Activated effector memory CD4-positive, alpha-beta T cell treated with anti-CD3 and anti-CD28 coated beads, Interleukin-2, amount 50 U/mL, for 16 hours (primary cell): ENCODE measurements at places on chromosomes 2 and 18.

- DNase-seq = no peak
Measured at GRCh38 chr2:102018823-102019445, 27.2 kb downstream of the IL1R2 start.

DNA sequence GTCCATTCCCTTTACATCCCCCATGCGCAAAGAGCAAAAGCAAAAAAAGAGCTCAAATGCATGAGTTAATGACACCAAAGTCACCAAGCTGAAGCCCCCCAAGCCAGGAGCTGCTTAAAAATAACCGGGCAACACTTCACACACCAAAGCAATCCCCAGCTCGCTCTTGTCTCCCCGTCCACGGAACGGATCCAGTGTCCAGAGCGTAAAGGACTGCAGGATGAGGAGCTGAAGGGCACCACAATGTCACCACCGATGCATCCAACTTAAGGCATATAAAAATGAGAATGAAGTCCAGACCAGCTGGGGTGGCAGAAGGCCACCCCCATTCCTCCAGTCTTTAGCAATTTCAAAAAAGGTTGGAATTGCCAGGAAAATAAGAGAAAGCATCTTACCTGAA, 8.7 kb downstream of the SMAD7 start:
- DNase-seq = no peak

DNA sequence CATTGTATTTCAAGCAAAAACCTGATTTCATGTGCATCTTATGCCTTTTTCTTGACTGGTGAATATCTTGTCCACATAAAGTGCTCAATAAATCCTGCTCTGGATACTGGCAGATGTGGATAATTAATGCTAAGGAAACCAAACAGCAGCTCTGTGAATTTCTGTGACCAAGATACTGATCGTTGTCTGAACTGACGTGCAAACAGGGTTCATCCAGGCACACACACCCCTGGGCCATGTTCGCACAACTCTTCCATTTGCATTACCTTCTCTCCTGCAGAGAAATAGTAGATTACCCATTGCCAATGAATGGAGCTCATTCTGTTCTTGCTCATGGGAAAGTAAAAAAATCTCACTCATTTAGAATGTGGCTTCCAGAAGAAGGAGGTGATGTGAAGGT, 316.2 kb upstream of the TRIB2 start:
- DNase-seq = no peak

DNA sequence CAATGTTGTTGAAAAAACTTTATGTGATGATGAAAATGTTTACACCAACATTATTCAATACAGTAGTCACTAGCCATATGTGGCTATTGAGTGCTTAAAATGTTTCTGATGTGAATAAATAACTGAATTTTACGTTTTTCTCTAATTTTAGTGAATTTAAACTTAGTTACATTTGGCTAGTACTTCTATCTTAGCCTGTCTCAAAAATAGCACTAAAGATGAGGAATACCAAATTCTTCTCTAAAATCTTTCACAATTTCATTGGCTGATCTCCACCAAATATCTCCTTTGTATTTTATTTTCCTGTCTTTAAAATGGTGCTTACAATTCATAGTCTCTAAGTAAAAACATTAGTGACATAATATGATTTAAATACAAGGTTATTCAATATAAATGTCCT, 83.7 kb upstream of the RND3 start:
- no peak for DNase-seq

DNA sequence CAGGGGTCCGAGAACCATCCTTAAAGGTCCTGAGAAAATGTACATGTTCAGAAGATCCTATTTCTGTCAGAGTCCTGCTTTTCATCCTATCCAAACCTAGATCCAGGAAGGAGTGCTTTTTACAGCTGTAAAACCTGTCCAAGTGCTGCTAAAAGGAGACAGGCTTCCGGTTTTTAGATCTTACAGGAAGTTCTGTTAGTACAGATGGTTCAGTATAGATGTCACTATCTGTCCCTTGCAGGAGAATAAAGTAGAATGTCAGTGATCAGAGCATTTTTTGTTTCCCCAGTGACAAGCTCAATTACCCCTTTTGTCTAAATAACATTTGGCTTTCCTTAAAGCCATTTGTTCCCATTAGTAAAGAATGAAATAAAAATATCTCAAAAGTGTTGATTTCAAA, 98.3 kb downstream of the NRP2 start:
- DNase-seq = no peak

DNA sequence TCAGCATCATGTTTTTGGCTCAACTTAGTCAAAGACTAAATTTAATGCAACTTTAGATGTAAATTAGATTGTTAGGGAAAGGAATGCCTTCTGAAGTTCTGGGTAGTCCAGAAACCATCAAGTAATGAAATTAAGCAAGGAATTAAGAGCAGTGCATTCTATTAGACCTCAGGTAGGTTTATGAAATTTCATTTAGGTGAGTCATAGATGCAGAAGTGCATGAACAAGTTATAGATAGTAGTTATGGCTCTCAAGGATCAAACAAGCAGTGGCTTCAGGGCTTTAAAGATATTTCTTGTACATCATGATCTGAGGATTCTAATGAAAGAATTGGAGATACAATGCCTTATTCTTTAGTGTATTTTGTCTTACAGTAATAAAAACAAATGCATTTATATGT, 25.4 kb upstream of the SPOPL start:
- DNase-seq = no peak

GRCh38 chr18:12328179-12328823, 20.3 kb downstream of the TUBB6 start:
- no peak for DNase-seq

- no peak for DNase-seq
Measured at GRCh38 chr18:36153203-36153602, 23.5 kb downstream of the ELP2 start.

DNA sequence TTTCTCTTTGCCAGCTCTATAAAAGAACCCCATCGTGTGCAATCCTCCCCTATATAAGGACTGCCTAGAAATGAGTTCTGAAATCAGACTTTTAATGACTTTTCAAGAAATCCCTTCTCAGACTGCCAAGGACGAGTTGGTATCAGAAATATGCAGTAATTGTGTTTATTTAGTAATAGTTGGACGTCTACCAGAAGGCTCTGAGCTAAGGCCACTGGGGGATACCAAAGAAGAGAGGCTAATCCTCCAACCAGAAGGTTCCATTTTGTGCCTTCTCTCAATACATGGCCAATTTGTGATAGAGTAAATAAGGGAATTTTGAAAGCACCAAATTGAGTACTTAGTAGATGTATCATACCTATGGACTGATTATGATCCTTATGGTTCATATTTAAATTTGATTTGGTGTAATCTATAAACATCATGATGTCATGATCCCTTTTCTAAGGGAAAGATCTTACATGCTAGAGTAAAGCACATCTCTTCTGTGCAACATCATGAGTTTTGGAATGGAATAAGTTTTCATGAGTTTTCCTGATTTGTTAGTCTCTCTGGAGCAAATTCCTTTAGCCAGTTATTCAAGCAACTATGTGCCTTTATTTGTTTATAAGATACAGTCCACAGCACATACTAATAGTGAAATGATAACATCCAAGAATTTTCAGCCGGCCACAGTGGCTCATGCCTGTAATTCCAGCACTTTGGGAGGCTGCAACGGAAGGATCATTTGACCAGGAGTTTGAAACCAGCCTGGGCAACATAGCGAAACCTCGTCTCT, 82.2 kb upstream of the LTBP1 start:
- no peak for DNase-seq

GRCh38 chr18:54327818-54328217, 29.8 kb downstream of the STARD6 start:
- no peak for DNase-seq

DNA sequence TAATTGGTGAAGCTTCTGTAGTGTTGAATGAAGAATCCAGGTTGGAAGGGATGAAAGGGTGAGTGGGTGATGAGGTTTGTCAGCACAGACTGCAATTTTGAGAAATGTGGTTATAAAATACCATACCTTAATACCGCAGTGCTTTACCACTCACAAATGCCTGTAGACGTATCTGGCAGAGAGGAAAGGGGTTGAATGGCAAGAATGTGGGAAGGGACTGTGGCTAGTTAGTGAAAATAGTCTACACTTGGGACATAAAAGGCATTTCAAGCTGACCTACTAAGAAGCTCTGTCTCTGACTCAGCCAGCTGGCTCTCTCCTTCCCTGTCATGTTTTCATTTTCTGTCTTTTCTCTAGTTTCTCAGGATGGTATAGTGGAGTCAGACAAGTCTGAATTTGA, 25.1 kb downstream of the CDK15 start:
- no peak for DNase-seq

DNA sequence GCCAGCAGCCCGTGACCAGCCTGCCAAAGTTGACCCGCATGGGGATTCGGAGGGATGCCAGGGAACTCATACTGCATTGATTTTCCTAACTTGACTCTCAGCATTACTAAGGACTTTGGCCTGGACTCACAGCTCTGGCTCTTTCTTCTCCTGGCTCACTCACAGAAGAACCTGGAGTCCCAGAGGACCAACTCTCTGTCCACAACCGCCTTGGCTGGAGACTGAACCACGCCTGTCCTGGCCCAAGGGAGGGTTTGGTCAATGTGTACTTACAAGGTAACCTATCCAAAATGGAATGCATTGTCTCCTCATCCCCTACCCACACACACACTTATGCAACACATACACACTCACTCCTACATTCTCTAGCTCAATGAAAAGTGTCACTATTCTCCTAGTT, 135.6 kb upstream of the KLHL29 start:
- no peak for DNase-seq

DNA sequence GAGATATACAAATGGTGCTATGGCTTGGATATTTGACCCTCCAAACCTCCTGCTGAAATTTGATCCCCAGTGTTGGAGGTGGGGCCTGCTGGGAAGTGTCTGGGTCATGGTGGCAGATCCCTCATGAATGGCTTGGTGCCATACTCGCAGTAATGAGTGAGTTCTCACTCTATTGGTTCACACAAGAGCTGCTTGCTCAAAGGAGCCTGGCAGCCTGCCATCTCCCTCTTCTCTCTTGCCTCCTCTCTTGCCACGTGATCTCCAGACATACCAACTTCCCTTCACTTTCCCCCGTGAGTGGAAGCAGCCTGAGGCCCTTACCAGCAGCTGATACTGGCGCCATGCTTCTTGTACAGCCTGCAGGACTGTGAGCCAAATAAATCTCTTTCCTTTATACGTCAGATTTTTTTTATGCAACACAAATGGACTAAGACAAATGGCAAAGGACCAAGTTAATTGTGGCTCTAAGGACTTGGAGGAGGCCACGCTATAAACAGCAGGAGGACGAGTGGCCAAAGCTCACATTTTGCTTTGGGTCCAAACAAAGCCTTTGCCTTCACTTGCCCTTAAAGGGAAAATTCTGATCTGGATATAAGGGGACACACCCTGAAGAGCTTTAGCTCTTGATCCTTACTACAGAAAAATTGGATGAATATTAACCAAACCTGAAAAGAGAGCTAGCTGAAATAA, 214.7 kb downstream of the SS18 start:
- DNase-seq = no peak

DNA sequence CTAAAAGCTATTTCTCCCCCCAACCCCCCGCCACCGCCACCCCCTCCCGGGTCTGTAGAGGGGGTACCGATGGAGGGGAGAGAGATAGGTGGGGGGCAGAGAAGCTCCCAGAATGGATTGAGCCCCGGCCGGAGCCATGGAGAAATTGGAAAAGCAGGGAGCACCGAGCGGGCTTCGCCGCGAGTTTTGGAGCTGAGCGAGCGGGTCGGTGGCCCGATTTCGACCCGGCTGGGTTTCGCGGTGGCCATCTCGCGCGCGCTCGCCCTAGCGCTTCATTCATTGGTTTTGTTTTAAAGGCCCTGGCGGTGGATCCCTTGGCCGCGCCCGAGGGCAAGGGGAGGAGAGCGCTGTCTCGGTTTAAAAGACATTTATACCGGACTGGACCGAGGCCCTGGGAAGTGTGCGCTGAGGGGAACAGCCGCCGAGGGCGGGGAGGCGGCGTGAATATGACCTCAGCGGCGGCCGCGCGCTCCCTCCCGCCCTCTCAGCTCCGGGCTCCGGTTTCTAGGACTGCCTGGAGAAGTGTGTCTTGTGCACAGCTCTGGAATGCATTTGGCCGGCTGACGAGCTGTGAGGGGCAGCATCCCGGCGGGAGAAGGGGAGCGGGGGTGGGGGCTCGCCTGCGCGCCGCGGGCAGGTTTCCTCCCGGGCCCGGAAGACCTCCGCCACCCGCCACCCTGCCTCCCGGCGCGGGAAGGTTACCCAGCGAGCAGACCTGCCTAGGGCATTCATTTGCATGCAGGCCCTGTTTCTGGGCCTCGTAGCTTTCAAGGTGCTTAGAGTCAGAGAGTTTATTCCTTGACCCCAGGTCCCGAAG, 1.7 kb upstream of the SMAD7 start:
- DNase-seq = peak; percentile 83

DNA sequence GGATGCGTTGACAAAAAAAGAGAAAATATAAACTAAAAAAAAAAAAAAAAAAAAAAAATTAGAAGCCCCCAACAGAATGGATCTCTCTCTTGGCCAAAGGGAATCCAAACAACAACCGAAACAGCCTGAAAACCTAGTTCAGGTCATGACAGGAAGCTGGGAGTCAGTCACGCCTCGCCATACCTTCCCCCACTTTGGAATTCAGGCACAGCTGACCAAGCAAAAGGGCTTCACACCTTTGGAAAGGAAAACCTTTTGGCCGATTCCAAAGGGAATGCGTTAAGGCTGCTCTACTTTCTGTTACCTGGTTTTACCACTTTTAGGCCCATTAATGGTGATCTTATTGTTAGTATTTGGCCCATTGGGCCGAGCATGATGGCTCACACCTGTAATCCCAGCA, 17.9 kb upstream of the RMC1 start:
- DNase-seq = no peak
